ENCODE measurements at places on chromosomes 12 and 14.

DNA sequence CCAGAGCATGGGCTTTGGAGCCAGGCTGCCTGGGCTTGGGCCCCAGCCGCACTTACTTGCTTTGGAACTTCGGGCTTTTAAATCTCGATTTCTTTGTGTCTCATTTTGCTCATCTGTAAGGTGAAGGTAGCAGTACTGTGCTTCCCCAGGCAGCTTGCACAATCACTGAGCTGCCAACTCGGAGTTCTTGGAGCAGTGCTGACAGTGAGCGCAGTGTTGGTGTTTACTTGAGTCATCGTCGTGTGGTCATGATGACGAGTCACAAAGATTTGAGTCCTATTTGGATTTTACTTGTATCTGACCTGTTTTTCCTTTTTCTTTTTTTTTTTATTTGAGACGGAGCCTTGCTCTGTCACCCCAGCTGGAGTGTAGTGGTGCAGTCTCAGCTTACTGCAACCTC is 31.3 kb upstream of the ATF1 start:
- no peak for DNase-seq

GRCh38 chr14:74508292-74508731 is 14.7 kb downstream of the ISCA2 start:
- peak; percentile 6 for DNase-seq

GRCh38 chr12:113591480-113591974 is 119.9 kb upstream of the LHX5 start:
- no peak for DNase-seq

- no peak for DNase-seq
These were observed 19.0 kb upstream of the NUAK1 start for GRCh38 chr12:106157802-106158201.

DNA sequence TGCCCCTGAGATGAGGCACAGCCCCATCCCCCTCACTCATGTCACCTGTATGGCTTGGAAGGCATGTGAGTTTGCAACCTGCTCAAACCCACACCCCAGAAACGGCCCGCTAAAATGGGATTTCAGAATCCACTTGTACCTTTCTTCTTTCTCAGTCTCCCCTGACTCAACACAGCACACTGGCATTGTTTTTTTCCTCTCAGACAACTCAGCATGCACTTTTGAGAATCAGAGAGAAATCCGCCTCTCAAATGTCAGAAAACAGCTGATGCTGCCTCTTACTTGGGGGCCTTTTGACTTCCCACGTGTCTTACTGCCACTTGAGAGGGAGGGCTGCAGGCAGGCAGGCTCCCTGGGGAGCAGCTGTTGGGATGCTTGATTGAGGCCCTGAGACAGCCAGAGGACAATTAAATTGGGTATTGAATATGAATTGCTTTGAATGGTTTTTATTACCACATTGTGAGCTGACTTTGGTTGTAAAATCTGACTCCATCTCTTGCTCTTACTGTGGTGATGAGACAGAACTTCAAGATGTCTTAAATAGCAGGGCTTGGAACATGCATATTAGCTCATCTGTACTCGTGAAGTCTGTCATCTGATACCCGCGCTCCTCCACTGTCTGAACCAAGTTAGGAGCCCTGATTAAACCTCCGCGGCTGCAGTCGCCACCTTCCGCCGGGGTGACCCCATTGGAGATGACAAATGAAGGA is 96.6 kb downstream of the APAF1 start:
- DNase-seq: no peak

GRCh38 chr14:37411079-37411735 is 183.8 kb downstream of the FOXA1 start:
- DNase-seq: no peak

DNA sequence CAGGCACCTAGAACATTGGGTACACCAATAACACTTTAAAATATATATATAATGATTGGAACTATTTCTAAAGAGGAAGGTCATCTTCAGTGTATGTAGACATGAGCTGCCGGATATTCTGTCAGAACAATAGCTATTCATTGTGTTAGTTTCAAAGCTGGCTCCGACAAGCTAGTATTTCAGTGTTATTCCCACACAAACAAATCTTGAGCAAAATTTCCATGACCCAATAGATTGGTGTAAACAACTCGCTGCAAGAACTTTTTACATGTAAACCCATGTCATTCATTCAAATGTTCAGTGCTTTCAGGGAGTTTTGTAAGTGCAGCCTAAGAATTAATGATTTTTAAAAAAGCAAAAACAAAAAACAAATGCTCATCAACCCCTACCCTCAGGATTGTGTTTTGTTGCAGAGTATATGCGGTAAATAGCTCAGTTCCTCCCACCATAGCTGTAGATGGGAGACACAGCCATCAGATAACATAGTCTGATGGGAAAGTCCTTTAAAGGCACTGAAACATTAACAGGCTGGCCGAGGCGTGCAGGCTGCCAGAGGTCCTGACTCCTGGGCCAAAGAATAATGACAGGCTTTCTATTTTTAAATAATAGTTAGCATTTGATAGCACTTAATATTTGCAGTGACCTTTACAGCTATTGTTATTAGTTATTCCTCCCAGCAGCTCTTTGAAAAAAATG is 150.3 kb upstream of the ARHGAP5 start:
- DNase-seq: no peak

GRCh38 chr12:56338308-56339157 is at the start of gene IL23A:
IL23A (plus strand) TSS chr12:56338884; CDS start chr12:56339045, 161 bp downstream.
- DNase-seq: no peak

DNA sequence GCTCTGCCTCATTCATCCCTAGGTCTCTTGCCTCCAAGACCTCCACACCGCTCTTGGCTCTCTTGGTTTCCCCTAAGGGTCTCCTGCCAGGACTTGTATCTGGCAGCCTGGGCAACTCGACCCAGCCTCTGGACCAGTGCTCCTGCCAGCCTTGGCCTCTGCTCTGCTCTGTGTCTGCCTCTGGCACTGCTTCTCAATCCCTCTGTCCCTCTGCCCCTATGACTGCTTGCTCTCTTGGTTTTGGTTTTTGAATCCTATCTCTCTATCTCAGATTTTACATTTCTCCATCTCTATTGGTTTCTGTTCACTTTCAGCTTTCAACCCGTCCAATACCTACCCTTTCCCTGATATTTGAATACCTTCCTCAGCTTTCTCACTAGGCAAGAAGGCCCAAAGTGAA is 6.3 kb downstream of the ITGA5 start:
- DNase-seq: no peak

DNA sequence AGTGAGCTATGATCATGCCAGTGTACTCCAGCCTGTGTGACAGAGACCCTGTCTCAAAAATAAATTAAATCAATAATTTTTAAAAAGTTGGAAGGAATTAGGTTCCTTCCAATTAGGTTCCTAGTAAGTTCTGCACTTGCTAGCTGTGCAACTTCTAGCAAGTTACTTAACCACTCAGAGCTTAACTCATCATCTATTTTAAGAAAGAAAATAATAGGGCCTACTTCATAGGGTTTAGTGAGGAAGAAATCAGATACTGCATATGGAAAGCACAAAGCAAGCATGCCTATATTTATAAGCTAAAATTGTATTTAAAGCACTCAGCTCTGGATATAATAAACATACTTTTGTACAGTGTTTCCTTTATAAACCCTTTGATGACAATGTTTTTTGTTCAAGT is 10.7 kb downstream of the FOXN3 start:
- no peak for DNase-seq

GRCh38 chr12:124609041-124609989 is 41.9 kb upstream of the NCOR2 start:
- DNase-seq: peak; percentile 66

GRCh38 chr14:60227291-60227690 is 21.7 kb upstream of the PPM1A start:
- no peak for DNase-seq

DNA sequence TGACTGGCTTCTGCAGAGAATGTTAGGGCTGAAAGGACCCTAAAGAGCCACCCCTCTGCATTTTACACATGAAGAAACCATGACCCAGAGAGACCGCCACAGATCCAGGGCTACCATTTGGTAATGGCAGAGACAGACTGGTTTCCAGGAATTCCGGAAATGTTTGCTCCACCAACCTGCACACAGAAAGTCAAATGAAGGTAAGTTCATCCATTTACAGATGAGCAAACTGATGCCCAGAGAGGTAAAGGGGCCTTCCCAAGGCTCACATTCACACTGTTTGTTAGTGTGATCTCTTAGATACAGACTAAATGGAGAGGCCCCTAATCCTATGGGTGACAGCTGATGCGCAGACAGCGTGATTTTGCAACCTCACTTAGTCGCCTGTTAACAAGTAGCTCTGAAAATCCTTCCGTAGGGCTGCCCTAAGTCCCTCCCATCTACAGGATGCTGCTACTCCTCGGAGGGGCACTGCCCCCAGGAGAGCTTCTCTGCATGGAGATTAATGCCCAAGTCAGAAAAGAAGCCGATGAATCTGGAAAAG is 33.8 kb downstream of the ZFP36L1 start:
- DNase-seq: no peak

DNA sequence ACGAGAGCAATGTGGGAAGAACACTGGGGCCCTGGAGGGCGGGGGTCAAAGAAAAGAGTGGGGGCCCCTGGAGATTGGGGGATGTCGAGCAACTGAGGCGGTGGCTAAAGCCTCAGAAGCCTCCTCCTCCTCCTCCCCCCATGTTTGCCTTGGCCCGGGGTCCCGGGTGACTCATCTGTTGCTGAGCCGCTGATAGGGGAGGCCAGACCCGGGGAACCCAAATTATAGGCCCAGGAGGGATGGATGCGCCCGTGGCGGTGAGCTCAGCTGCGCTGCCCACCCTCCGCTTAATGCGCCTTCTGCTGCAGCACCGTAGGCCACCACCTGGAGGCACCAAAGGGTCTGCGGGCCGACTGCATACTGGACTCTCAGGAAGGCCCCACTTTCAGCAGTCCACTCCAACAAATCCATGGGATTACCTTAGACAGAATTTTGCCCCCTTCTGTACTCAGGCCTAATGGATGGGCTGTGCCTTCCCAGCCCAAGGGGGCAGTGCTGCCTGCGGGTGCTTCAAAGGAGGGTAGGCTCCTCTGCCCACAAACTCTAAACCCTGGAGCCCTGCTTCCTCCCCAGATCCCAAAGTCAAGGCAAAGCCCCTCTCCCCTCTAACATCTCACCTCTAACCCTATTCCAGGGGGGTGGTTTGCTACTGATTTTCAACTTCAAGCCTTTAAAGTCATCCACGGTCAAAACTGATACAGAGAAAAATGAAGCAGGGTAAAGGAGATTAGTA is 2.6 kb upstream of the WNT10B start:
- no peak for DNase-seq

GRCh38 chr12:38541849-38542248 is 225.3 kb downstream of the ALG10B start:
- DNase-seq: no peak

DNA sequence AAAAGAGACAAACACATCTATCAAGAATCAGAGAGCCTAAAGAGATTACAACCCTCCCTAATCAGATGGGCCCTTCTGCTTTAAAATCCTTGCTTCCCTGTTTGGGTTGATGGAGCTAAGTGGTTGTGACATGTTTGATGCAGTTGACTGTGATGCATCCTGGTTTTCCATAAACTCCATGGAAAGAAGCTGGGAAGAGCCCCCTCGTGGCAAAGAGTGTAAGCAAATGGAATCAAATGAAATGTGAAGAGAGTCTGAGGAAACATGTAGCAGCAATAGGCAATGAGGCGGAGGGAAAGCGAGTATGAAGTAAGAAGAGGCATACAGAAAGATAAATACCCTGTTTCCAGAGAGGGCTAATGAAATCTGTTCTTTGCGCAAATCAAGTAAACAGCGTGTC is 70.4 kb upstream of the SLCO1C1 start:
- DNase-seq: no peak

- DNase-seq: no peak
These were observed 81.3 kb upstream of the BTG1 start for GRCh38 chr12:92226961-92227360.

DNA sequence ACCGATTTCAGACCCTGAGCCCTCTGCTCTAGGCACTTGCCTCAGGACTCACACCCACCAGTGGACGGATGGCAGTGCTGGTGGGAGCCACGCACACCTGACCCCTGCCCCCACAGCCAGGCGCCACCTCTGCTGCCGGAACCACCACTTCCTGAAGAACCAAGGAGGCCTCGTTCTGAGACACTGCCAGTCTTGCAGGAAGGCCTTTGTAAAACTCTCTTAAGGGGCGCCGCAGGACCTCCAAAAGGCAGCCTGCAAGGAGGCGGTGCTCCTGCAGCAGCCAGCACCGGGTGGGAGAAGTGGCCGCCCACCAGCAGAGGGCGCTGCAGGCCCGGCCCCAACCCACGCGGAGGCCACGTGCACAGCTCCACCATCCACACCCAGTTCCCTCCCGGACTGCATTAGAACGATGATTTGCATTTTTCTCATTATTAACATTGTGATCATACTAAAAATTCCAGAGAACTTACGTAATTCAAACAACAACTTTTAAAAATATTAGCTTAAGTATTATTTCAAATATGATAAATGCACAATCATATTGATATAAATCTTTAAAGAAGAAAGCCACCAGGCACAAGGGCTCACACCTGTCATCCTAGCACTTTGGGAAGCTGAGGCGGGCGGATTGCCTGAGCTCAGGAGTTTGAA is 12.8 kb downstream of the STX2 start:
- peak; percentile 64 for DNase-seq

- no peak for DNase-seq
These were observed 139.4 kb downstream of the SLC15A4 start for GRCh38 chr12:128684352-128684751.

GRCh38 chr12:56591126-56591525 is 39.0 kb downstream of the BAZ2A start:
- DNase-seq: peak; percentile 18

- no peak for DNase-seq
These were observed 39.6 kb downstream of the ZFYVE26 start for GRCh38 chr14:67776653-67777322.

DNA sequence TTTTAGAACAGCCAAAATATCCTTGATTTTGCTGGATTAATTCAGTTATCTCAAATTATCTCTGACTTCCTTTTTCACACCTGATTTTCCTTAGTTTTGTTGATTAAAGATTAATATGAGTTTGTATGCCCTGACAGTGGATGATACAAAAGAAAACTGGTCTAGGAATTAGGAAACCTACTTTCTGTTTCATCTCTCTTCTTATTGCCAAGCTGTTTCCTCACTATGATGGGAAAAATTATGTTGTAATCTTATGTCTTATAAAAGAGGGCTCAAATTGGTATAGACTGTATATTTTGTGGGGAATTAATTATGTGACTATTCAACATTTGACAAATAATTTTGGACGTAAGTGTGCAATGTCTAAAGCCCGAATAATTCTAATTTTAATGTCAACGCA is 271.6 kb downstream of the FBXL14 start:
- no peak for DNase-seq

GRCh38 chr12:67078957-67079356 is 190.2 kb upstream of the CAND1 start:
- no peak for DNase-seq

- DNase-seq: peak; percentile 53
These were observed 4.3 kb downstream of the GPR132 start for GRCh38 chr14:105060751-105061427.
